ENCODE measurements at places on chromosomes 11 and 22.

DNA sequence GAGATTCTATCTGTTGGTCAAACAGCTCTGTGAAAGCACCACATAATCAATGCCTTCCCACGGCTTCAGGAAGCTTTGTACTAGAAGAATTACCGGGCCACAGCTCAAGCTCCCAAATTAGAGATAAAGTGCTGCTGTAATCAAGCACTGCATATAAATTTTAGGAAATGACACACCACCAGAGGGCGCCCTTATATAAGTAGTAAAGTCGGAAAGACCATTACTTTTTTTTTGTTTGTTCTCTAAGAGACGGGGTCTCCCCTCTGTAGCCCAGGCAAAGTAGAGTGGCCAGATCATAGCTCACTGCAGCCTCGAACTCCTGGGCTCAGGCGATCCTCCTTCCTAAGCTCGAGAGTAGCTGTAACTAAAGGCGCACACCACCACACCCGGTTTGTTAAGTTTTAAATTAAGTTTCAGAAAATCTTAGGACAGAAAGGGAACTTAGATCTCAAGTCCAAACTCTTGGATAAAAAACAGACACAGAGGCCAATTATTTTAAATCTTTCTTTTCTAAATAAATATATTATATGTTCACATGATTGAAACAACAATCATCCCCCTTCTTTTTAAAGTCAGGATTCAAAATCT is 32.6 kb downstream of the PRCP start:
- DNase-seq = peak; percentile 95

GRCh38 chr11:45929486-45930030 is 7.1 kb downstream of the LARGE2 start:
- no peak for DNase-seq

- no peak for DNase-seq
Measured at GRCh38 chr11:94831529-94831928, 63.4 kb downstream of the AMOTL1 start.

- DNase-seq = no peak
Measured at GRCh38 chr11:19730373-19730772, 17.7 kb downstream of the NAV2 start.

DNA sequence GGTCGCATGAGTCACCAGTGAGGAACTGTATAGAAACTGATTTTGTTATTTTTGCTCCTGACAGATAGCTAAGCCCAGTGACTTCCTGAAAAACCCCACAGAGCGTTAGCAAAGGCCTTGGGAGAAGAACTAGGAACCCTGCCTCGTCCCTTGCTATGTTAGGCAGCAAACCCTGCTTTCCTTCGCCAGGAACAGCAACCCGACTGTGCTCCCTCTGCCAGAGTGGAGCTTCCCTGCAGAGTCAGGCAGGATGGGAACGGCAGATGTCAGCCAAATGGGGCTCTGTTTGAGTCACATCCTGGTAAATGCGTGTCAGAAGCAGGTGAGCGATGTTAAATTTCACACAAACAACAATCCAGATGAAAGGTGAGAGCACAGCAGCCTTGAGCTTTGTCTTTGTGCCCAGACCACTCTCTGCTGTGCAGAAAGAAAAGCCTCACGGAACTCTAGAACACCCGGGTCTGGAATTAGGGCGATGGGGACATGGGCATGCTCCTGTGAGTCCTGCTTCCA is 186.6 kb downstream of the ADAMTS15 start:
- peak; percentile 56 for DNase-seq

DNA sequence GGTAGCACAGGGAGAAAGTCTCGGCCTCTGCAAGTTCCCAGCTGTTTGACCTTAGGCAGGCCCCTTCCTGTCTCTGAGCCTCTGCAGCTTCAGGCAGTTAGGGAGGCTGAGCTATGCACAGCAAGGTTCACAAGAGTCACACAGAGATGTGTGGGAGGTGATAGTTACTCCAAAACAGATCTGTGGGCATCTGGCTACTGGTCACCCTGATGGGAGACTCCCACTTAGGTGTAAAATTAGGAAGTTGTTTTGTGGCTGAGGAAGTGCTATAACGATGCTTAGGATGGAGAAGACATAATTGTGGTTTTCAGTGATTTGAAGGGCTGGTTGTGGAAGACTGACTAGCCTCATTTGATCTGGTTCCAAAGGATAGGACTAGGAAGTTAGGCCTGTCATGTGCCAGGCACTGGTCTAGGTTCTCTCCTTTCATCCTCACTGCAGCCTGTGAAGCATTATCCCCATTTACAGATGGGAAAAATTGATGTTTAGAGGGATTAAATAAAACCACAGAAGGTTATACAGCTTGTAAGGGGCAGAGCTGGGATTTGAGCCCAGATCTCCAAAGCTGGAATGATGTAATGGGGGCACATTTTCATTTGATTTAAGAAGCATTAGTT is 13.5 kb downstream of the ACO2 start:
- DNase-seq = no peak

DNA sequence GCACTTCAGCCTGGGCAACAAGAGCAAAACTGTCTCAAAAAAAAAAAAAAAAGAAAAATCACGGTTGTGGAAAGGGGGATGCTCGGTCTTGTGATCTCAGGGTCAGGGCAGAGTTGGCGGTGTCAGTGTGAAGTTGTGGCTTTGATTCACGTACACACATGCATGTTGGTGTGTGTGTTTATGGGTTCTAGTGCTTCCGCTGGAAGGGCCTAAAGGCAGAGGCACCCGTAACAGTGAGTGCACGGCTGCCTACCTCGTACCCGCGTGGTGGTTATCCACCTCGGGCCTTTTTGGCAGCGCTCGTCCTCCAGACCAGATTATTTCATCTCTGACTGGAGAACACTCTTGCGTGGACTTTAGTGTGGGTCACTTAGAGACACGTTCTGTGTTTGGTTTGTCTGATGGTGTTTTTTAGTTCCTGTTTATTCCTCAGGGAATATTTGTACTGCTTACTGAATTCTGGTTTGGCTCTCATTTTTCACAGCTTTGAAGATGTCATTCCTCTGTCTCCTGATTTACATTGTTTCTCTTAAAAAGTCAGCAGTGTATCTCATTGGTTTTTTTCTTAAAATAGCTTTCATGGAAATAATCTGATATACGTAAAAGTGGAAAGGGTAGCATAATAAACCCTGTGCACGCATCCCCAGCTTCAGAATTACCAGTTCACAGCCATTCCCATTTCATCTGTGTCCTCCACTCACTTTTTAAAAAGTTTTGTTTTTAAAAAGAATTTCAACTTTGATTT is 15.6 kb downstream of the ZBED4 start:
- DNase-seq = no peak

GRCh38 chr11:10181811-10182210 is 112.2 kb downstream of the SBF2 start:
- DNase-seq = no peak

DNA sequence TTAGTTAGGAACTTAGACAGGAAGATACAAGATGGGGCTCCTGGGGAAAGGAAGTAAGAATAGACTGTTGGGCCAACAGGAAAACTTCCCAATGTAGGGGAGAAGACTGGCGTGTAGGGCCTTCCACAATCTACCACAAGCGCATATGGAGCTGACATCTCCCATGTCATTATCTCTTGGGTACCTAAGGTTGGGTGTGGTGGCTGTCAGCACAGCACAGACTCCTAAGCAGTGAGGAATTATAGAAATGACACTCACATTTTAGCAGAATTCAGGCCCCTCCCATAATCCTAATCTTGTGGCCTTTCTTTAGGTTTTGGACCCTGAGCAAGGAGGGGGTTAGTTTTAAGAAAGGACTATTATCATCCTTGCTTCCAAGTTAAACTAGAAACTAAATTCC is 11.6 kb downstream of the TRIM21 start:
- no peak for DNase-seq

GRCh38 chr11:82529936-82530335 is 203.7 kb downstream of the FAM181B start:
- no peak for DNase-seq

- DNase-seq = no peak
Measured at GRCh38 chr22:29998627-29999384, 81.5 kb upstream of the HORMAD2 start.

DNA sequence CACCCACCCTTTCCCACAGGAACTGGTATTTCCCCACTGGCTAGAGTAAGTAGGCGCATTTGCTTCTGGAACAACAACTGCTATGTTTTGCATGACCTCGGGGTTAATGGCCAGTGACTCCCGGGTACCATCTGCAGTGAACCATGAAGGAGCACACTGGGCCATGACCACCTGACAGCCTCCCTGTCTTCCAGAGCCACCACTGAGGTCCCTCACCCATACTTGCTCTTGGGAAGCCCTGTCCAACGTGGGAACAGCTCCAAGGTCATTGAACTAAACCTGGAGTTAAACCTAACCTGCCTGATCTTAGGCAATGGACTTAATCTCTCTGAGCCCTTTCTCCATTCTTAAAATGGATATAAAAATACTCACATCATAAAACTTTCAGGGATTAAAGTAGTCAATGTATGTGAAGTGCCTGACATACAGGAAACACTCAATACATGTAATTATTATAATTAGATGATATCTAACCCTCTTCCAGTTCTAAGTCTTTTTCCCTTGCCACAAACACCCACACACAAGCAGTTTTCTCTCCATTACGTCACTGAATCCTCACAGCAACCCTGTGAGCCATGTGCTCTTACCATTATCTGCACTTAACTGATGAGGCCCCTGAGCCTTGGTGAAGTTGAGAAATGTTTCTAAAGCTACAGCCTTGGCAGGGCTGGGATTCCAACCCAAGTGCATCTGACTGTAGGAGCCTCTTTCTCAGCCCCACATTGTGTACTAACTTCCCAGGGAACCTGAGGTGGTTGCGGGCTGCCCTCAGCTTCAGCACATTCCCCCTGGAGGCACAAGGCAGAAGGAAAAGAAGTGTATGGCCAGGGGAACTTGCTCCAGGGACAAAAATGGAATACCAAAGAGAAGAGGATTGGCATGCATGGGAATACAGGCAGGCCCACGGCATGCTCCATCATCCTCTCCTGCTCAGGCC is 74.5 kb upstream of the NCAM1 start:
- no peak for DNase-seq

DNA sequence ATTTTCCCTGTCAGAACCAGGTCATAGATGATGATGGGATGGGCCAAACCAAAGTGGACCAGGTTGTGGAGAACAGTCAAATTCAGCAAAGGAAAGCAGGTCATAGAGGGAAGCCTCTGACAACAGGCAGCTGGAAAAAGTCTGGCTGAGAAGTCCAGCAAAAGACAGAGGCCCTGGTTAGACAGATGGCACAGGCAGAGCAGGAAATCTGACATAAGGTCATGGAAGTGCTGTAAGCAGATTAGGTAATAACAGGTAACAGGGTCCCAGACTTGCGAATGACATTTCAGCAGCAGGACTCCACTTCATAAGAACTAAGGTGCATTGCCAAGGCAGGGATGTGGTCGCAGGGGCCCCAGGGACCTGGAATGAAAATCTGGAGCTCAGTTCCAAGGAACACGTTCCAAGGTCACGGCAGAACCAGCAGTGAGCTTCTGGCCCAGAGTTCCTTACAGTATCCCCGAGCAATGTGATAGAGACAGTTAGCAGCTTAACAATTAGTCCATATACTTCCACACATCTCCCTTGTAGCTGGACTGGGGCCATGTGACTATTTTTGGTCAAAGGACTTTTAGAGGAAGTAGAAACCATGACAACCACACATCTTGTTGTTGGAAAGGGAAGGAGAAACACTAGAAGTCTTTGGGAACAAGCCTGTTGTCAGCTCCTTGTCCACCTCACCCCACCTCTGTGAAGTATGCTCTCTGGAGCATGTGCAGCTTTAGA is 75.4 kb downstream of the ME3 start:
- no peak for DNase-seq

DNA sequence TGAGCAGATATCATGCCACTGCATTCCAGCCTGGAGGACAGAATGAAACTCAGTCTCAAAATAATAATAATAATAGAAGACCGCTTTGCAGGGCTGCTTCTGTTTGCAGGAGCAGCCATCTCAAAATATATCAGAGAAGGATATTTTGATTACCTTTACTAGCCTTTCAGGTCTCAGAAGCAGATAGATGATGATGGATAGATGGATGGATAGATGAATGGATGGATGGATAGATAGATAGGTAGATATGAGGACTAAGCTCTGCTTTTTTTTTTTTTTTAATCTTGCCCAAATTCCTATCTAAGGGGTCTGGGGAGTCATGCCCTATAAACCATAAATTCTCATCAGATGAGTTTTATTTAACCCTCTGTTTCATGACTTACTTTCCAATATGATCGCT is 18.5 kb downstream of the APOBEC3H start:
- DNase-seq = no peak

- DNase-seq = no peak
Measured at GRCh38 chr11:90251599-90251998, 28.8 kb upstream of the CHORDC1 start.

DNA sequence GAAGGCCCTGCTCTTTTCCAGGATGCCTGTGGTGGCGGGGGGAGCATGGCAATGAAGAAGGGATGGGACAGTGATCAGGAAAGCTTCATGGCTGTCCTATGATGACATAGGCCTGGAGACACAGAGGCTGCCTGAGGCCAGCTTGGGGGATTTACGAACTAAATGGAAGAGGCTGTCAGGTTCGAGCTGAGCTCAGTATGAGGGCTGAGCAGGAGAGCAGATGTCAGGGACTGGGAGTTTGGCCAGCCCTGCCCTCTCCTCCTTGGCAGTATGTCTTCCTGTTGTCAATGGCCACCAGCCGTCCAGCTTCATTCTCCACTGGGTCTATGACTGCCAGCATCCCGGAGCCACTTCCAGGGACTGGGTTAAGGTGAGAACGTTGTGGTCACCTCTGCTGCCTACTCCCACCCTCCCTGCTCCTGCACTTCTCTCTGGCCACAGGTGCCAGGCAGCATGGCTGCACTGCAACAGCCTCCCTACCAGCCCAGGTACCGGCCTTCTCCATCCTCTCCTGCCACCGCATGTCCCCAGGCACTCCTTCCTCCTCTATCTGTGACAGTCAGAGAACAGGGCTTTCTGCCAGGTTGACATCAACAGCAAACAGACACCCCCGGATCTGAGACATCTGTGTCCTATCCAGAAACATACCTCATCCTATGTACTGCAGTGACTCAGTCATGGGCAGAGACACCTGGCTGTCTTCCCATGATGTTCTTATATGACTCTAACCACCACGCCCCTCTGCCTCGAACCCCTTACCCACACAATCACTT is 75.1 kb downstream of the KIRREL3 start:
- DNase-seq = no peak

- peak; percentile 82 for DNase-seq
Measured at GRCh38 chr11:1515082-1516060, 28.8 kb upstream of the MOB2 start.

- no peak for DNase-seq
Measured at GRCh38 chr11:65310215-65310614, 4.5 kb upstream of the CDC42EP2 start.

DNA sequence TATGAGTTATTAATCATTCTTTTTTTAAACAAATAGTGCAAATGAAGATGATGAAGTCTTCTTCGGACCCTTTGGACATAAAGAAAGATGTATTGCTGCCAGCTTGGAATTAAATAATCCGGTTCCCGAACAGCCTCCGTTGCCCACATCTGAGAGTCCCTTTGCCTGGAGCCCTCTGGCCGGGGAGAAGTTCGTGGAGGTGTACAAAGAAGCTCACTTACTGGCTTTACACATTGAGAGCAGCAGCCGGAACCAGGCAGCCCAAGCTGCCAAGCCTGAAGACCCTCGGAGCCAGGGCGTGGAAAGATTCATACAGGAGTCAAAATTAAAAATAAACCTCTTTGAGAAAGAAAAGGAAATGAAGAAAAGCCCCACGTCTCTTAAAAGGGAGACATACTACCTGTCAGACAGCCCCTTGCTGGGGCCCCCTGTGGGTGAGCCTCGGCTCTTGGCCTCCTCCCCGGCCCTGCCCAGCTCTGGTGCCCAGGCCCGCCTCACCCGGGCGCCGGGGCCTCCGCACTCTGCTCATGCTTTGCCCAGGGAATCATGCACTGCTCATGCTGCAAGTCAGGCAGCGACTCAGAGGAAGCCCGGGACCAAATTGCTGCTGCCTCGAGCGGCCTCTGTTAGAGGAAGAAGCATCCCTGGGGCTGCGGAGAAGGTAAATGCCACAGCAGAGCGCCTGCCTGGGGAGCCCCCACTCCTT is 11.8 kb downstream of the GTSE1 start:
- DNase-seq = no peak
